ENCODE measurements at places on chromosomes 7 and 10. TPM values are rescaled to one million over a fixed set of nuclear protein-coding genes. Genes with fewer than 3 reads are reported as not detected.

MYOZ1 gene
- total RNA-seq = not detected

DRGX gene
- not detected for total RNA-seq

GPR37 gene
- total RNA-seq = not detected

MALSU1 gene
- total RNA-seq = 68.9 TPM

HMX3 gene
- 0.37 TPM for total RNA-seq

FXYD4 gene
- not detected for total RNA-seq

GPER1 gene
- total RNA-seq = 2.9 TPM

ARHGEF35 gene
- 12.6 TPM for total RNA-seq

DNA sequence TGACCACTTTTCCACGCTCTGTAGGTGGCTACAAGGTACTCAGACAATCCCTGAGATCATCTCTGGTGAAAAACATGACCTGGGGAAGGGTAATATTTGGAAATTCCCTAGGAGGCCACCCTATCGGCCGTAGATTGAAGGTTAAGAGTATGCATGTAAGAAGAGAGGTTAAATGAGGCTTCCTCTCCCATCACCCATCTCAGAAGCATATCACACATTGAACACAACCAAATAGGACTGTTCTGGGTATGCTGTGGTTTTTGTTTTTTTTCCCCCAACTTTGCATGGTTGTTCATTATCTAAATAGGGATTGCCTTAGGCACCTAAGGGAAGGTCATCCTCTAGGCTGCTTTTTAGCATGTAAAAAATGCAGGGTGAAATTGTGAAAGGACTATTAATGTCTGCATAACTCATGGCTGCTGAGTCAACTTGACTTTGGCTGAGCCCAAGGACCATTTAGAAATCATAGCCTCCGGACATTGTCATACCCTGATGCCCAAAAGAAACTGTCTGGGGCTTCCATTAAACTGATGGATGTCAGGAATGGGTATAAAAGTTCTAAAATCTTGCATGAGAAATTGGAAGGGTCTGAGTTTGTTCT, 24.7 kb upstream of the ST8SIA6 start:
- no peak for DNase-seq

- DNase-seq = no peak
These were observed 188.6 kb downstream of the DPY19L1 start for GRCh38 chr7:34848670-34849069.

DNA sequence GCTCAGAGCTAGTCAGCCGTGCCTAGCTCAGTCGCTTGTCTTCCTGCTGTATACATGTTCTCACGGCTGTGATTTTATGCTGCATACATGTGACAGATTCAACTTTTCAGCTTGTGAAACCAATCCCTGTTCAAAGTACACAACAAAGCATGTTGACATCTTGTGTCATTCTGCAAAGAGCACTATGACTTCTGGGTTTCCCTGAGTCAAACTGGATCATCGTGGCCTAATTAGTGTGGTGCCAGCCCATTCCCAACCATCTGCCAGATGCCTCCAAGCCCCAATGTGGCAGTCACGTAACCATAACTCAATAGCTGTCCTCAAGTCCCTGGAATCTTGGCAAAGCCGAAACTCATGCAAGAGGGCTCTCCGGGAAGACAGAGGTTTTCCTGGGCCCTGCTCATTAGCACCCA, 144.8 kb downstream of the MYOF start:
- DNase-seq = no peak

GRCh38 chr10:124351481-124352220, 67.1 kb downstream of the OAT start:
- no peak for DNase-seq

GRCh38 chr7:29381206-29382094, 182.2 kb upstream of the PRR15 start:
- no peak for DNase-seq

DNA sequence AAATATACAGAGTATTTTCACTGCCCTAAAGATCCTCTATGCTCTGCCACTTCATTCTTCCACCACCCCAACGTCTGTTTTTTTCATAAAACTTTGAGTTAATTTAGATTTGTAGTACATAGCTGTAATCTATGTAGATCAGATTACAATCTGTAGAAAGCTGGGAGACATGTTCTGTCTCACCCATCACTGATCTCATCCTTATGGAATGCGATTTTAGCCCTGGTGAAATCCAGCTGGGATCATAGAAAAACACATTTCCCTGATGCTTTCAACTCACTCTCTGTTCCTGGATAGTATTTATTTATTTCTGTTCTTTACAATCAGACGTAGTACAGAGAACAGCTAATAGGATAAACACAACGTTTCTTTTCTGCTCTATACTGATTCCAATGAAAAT, 521.0 kb downstream of the KIF20B start:
- DNase-seq = no peak

DNA sequence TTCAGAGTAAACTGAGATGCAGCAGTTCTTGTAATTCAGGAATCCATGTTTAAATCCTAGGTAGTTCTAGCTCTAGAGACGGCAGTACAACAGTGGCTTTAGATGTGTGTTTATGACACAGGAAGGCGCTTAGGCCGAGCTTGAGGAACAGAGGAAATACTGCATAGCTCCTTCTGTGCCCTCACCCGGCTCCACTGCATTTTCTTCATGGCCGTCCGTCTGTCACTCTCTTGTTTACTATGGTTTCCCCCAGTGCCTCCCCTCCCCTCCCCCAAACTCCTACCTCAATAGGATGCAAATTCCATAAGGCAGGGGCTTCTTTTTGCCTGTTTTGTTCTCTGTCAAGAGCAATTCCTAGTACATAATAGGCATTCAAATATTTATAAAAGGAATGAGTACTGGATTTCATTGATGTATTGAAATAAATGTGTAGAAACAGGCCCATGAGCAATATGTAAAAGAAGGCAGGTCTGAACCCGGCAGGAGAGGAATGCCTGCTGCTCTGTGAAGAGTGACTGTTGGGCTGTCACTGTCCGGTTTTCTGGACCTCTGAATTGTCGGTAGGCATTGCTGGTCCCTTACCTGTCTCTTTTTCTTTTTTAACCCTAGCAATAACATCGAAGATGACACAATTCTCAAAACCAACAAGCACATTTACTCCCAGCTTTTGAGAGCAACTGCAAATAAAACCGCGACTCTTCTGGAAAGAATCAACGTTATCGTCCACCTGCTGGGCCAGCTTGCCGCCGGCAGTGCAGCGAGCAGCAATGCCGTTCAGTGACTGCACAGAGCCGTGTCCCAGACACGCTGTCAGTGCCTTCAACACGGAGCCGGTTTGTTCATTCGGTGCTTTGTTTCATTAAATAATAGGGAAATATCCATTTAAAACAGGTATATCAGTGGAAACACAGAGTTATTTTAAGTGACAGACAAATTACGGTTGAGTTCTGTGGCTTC, 12.7 kb downstream of the MMP21 start:
- no peak for DNase-seq

DNA sequence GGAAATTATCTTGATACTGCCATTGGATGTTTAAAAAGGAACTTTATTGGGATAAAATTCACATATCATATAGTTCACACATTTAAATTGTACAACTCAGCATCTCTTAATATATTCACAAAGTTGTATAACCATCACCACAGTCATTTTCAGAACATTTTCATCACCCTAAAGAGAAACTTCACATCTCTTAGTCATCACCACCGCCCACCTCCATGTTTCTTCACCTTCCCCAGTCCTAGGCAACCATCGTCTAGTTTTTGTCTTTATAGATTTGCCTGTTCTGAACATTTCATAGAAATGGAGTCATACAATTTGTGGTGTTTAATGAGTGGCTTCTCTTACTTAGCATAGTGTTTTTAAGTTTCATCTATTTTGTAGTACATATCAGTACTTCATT, 96.6 kb downstream of the ANKRD30A start:
- DNase-seq = no peak

DNA sequence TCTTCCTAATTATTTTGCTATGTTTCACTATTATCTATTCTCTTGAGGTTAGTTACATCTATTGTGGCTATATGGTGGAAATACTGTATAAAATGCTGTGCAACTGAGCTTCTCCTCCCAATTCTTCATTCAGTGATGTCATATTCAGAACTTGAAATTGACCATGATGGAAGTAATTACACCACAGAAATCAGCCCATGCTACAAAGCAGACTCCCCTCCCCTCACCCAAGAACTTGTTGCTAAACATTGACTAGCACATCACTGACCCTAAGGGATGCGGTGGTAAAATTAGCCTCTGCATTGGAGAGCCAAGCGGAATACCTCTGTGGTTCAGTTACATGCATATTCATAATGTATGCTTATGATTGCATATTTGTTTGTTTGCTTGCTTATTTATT, 8.8 kb downstream of the CALD1 start:
- no peak for DNase-seq

DNA sequence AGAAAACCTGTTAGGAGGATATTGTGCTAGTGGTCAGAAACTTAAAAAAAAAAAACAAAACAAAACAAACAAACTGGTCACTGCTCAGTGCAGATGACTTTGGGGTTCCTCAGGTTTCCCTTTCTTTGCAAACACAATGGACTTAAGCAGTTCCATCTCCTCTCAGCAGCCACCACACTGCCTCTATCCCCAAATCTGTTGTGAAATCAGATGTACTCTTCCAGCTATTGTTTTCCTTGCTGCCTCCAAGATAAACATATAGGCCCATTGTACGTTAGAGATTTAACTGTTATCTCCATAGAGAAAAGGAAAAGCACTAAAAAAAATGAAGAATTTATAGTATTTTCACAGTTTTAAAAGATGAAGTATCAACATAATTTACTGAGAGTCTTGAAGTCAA, 147.1 kb downstream of the MPP7 start:
- DNase-seq = no peak

DNA sequence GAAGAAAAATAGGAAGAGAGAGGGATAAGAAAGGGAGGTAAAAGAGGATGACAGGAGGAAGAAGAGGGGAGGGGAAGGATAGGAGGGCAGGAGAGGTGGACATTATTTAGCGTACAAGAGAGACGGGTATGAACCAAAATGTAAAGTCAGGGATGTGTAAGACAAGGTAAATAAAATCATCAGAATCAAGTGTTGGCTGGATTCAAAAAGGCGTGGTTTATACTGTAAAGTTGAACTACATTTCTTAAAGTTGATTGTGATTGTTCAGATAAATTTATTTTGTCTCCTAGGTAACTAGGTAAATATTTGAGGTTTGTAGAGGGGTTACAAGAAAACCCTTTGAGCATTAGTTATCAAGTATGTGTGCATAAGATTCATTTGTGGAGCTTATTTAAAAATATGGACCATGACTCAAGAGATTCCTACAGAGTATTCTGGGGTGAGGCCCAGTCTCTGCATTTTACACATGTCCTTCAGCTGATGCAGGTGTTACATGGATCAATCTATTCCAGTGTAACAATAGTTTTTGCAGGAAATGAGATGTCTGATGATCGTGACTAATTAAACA, 512.1 kb upstream of the MBL2 start:
- no peak for DNase-seq

DNA sequence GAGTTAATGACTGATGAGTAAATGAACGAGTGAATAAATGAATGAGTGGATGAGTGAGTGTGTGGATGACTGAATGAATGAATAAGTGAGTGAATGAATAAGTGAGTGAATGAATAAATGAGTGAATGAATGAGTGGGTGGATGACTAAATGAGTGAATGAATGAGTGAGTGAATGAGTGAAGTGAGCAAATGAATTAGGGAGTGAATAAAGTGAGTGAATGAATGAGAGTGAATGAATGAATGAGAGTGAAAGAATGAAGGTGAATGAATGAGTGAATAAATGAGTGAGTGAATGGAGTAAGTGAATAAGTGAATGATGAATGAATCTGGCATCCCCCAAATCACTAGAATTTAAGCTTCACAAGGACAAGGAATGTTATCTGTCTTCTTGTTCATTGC, 1253.0 kb downstream of the TYW1 start:
- no peak for DNase-seq

- no peak for DNase-seq
These were observed 39.6 kb upstream of the KLHL7 start for GRCh38 chr7:23065974-23066373.

DNA sequence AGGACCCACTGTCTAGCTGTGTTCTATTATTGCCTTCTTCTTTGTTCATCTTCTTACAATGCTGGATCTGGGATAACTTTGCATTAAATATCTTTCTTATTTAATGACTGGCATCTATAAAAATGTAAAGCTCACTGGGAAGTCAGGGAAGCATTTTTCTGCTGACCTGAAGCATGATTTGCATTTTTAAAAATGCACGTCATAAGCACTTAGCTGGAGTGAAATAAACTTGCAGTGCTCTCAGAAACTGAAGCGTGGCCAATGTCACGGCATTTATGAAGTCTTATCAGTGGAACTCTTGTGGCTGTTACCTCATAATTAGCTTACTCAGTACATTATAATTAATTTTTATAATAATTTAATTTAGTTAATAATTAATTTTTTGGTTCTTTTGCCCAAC, 59.1 kb downstream of the FRMD4A start:
- DNase-seq = no peak

DNA sequence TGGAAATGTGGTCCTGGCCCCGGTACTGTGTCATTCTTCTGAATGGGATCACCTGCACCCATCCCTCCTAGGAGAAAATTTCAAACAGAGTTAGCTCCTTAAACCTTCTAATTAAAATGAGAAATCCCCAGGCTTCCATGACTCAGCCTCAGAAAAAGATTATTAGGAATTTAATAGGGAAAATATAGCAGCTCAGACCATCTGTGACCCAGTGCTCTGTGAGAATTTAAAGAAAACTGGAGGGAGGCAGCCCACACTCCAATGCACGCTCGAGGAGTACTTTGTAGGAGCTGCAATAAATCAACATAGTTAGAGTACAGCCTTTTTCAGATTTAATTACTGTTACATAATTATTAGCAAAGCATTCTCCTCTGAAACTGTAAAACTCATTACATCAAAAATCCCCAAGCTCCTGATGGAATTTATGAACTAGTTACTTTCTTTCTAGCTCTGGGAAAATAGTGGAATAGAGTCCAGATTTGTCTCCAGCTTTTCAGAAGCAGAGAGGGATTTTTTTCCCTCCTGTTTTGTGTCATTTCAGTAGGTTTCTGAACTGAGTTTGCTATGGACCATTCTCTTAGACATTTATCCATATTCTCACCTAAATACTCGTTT, 30.1 kb downstream of the NEUROD6 start:
- no peak for DNase-seq
